ENCODE measurements at places on chromosomes 3 and 15. TPM values are rescaled to one million over a fixed set of nuclear protein-coding genes. Genes with fewer than 3 reads are reported as not detected.

DNA sequence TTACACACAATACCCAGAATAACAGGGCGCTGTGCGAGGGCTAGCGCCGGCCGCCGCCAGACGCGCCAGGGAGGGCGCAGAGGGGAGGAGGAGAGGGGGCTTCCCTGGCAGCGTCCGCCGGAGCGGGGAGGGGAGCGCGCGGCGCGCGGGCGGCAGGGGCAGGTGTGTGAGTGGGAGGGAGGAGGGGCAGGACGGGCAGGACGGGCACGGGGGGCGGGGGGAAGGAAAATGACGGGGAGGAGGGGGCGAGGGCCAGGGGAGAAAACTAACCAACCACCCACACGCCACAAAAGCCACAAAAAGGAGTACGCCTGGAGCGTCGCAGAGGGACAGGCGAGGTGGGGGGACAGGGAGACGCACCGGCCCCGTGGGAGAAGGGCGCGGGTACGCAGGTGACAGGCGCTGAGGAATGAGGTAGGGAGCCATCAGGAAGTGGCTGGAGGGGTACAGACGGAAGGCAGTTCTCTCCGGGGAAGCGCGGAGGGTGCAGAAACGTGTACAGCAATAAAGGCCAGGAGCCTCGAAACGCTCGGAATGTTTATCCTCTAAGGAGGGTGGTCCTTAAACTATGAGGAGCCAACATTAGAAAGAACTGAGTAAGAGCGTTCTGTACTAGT lies 610 bp upstream of the SATB1 start:
- peak; percentile 77 for DNase-seq
- no peaks in the 10 kb centered on the region for H3K27me3 ChIP-seq
- H3K4me3 ChIP-seq: peak overlapping the region; percentile 90
- peaks cover 2% of the 10 kb centered on the region for H3K36me3 ChIP-seq
- H3K4me1 ChIP-seq: peaks cover 25% of the 10 kb centered on the region
- peak overlapping the region; percentile 72 for H3K27ac ChIP-seq

DNA sequence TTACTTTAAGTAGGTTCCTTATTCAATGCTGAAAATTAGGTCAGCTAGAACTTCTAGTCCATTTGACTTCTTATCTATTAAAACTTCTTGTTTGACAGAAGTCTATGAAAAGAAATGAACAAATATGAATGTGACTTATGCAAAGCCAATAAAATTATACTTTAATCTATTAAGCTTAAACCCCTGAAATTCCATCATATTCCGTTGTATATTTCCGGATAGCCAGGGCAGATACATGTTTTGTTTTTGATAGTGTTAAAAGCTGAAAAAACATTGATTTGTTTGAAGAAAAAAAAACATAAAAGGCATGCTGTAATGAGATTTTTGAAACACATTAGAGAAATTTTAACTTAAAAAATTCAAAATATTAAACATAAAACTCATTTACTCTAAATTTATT lies 667.2 kb upstream of the NAALADL2 start:
- H3K4me1 ChIP-seq: no peaks in the 10 kb centered on the region
- H3K36me3 ChIP-seq: no peaks in the 10 kb centered on the region
- no peak overlapping the region for H3K4me3 ChIP-seq
- no peak overlapping the region for H3K27ac ChIP-seq

DNA sequence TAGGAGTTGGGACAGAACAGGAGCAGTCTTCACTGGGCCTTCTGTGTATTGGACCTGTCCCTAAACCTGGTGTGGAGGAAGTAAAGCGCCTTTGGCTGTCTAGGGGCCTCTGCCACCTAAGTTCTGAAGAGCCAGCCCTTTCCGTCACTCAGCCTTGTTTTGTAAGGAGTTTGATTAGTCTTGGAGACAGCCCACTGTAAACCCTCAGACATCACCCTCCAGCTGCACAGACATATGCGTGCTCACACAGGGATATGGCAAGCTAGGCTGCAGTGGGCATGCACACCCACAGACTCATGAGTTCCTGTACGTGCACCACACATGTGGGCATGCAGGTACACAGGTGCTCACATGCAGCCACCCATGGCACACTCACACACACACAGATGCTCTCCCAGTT lies 5.2 kb downstream of the PRKCD start:
- H3K4me1 ChIP-seq: peaks cover 61% of the 10 kb centered on the region
- H3K27me3 ChIP-seq: no peaks in the 10 kb centered on the region
- no peak overlapping the region for H3K27ac ChIP-seq
- H3K4me3 ChIP-seq: no peak overlapping the region
- peaks cover 5% of the 10 kb centered on the region for H3K36me3 ChIP-seq

- H3K4me1 ChIP-seq: no peaks in the 10 kb centered on the region
- no peaks in the 10 kb centered on the region for H3K36me3 ChIP-seq
- DNase-seq: no peak
- no peak overlapping the region for H3K27ac ChIP-seq
- no peaks in the 10 kb centered on the region for H3K27me3 ChIP-seq
- H3K4me3 ChIP-seq: no peak overlapping the region
Observed at GRCh38 chr15:39499681-39500080, 81.2 kb upstream of the THBS1 start.

DNA sequence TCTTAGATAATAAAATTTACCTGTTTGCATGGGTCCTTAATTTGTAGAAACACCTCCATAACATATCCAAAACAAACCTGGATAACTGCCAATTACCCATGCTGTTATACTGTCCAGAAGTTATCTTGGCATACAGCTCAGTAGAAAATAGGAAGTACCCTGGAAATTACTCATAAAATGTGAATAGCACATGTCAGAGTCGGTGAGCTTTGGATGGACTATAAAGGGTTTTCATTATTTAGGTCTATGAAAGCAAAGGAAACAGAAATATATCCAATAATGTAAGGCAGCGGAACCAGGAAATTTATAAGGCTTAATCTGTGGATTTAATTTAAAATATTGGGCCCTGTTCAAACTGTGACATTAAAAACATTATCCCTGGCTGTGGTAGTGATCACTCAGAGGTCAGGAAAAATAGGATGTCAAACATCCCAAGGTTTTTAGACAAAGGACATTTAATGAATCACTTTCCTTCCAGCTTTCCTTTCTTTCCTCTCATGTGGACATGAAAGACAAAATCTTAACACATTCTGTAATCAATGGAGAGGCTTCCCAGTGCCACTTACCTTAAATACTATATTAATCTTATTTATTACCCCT lies 459.0 kb upstream of the DPH6 start:
- no peak for DNase-seq
- no peaks in the 10 kb centered on the region for H3K27me3 ChIP-seq
- H3K27ac ChIP-seq: no peak overlapping the region
- H3K4me1 ChIP-seq: no peaks in the 10 kb centered on the region
- H3K4me3 ChIP-seq: no peak overlapping the region

The MED12L gene
- total RNA-seq: 0.49 TPM

The RHOV gene
- total RNA-seq: 0.36 TPM

The HDC gene
- 0.08 TPM for total RNA-seq

The SERINC4 gene
- total RNA-seq: 0.36 TPM

All from CD4-positive, alpha-beta T cell (primary cell).